Activated CD8-positive, alpha-beta T cell treated with anti-CD3 and anti-CD28 coated beads, Interleukin-2, amount 10 ng/mL, durations not matched to agents 7 days and 5 days (primary cell): ENCODE measurements at places on chromosomes 7 and 10. TPM values are rescaled to one million over a fixed set of nuclear protein-coding genes. Genes with fewer than 3 reads are reported as not detected.

DNA sequence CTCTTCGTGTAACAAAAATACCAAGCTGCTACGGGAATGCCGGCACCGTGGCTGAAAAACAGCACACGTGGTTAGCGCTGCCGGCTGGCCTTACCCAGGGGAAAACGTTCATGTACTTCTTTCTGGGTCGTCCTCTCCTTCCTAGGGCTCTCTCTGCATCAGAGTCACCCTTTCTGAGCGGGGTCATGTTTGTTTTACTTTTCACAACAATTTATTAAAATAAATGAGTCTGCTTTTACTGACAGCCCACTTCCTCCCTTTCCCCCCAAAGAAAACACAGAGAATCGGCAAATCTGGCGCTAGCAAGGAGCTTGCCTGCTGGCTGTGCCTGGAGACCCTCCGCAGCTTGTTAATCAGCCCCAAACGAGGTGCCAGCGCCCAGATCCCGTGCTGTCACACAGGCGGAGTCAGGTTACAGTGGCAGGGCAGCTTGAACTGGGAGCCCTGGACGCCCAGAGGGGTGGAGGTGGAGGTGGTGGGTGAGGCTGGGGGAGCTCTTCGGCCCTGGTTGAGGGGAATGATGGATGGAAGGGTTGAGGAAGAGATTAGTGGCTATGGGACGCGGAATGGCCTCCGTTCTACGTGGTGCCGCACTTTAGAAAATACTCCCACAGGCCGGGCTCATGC lies 162.2 kb upstream of the TNS3 start:
- DNase-seq, result no peak
- H3K36me3 ChIP-seq, result no peaks in the 10 kb centered on the region

Gene ASB15
- not detected for total RNA-seq

- H3K4me1 ChIP-seq, result peaks cover 11% of the 10 kb centered on the region
- no peak overlapping the region for H3K4me3 ChIP-seq
- no peak for DNase-seq
- H3K27ac ChIP-seq, result no peak overlapping the region
- no peaks in the 10 kb centered on the region for H3K36me3 ChIP-seq
Observed at GRCh38 chr10:68871105-68871711, 29.9 kb upstream of the DDX50 start.

- no peaks in the 10 kb centered on the region for H3K27me3 ChIP-seq
- no peaks in the 10 kb centered on the region for H3K36me3 ChIP-seq
- DNase-seq, result no peak
- no peak overlapping the region for H3K27ac ChIP-seq
Observed at GRCh38 chr7:30846378-30846777, 65.3 kb upstream of the AQP1 start.

Gene TEX36
- total RNA-seq, result not detected

- H3K4me1 ChIP-seq, result no peaks in the 10 kb centered on the region
- DNase-seq, result no peak
- no peaks in the 10 kb centered on the region for H3K27me3 ChIP-seq
Observed at GRCh38 chr7:13279854-13280435, 592.5 kb downstream of the ARL4A start.

DNA sequence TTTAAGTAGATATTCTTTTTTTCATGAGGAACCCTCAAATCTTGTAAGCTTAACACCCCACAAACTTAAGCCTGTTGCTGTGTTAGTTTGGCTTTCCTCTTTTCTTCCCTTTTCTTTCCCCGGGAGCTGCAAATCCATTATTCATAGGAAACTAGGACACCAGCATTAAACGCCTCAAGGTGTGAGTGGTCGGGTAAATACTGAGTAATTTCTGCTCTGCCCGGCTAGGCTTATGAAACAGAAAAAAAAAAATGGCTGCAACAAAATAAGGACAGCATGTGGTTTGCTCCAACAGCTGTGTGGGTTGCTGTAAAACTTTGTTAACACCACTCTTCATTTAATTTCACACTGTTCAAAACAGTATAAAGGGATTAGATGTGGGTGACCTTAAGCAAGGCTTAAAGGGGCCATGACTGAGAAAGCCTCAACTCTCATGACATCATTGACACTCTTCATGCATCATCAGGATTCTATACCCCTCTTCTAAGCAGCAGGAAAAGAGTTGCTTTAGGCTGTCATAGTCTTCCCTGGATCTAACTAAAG lies 104.1 kb downstream of the AOAH start:
- H3K36me3 ChIP-seq, result peaks cover 20% of the 10 kb centered on the region
- no peak overlapping the region for H3K4me3 ChIP-seq
- no peak for DNase-seq
- H3K27me3 ChIP-seq, result no peaks in the 10 kb centered on the region
- peaks cover 5% of the 10 kb centered on the region for H3K4me1 ChIP-seq

DNA sequence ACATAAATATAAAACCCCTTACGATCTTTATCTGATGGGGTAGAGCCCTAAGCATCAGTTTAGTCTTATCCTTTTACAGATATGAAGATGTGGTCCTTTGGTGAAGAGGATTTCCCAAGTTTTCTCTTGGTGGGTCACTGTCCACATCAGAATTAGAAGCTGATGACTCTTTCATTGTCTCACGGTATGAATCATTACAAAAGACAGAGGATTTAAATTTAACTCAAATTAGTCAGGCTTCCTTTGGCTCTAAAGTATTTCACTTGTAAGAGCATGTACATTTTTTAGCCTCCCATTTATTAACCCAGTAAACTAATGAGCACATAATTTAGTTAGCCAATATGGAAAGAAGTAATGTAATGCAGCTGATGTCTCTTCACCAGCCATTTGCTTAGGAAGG lies 49.9 kb upstream of the TMEM26 start:
- H3K27me3 ChIP-seq, result no peaks in the 10 kb centered on the region
- no peaks in the 10 kb centered on the region for H3K36me3 ChIP-seq

Gene FAM149B1
- total RNA-seq, result 15.0 TPM

DNA sequence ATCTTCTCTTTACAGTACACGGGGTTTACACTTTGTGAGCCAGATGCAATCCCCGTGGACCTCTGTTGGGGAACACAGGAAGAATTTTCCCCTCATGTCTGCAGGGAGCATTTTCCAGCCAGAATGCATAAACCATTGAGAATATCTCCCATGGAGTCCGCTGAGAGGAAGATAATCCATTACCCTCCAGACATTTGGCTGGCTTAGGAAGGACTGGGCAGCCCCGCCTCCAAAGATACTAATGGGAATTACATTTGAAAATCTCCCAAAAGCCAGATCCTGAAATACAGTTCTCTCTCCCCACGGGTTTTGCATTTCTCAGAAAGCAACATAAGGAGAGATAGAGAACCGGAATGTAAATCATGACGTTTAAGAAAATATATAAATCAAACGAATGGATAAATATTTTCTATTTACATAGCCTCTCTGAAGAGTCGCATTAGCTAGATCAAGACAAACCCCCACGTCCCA lies 53.5 kb downstream of the TRIL start:
- no peak overlapping the region for H3K4me3 ChIP-seq
- no peaks in the 10 kb centered on the region for H3K4me1 ChIP-seq
- DNase-seq, result no peak

DNA sequence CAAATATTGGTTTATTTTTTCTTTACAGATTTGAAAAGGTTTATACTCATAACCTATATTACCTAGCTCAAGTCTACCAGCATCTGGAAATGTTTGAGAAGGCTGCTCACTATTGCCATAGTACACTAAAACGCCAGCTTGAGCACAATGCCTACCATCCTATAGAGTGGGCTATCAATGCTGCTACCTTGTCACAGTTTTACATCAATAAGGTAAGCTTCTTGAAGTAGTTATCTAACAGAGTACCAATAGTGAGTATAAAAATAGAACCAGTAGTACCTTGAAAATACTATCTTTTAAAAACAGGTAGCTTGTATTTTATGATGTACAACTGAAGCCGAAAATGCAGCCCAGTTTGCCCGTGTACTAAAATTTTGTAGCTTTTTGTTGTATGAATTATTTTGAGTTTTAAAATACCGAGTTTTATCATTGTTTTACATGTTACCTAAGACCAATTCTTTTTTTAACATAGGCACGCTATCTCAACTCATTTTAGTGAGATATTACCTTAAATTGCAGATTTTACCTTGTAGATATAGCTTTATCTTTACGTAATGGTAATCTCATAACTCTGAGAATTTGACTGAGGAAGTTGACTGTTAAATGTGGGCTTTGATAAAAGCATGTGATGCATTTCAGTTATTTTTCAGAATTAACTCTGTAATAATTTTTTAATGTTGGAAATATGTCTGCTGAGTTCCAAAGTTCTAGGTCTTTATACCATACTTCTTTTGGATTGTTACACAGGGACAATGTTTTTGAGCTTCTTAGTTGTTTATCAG lies 17.3 kb downstream of the KIFBP start:
- H3K4me1 ChIP-seq, result peaks cover 2% of the 10 kb centered on the region
- no peak for DNase-seq
- H3K27ac ChIP-seq, result no peak overlapping the region
- no peak overlapping the region for H3K4me3 ChIP-seq
- H3K27me3 ChIP-seq, result no peaks in the 10 kb centered on the region

DNA sequence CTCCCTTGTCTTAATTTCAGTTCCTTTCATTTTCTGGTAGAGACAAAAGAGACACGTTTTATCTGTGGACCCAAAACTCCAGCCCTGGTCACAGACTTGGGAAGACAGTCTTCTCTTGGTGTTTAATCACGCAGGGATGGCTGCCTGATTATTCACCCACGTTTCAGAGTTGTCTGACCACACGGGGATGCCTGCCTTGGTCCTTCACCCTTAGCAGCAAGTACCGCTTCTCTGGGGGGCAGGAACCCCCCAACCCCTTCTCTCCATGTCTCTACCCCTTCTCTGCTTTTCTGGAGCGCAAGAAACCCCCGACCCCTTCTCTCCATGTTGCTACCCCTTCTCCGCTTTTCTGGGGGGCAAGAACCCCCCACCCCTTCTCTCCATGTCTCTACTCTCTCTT lies 95.8 kb downstream of the MACC1 start:
- peaks cover 3% of the 10 kb centered on the region for H3K27me3 ChIP-seq
- no peaks in the 10 kb centered on the region for H3K36me3 ChIP-seq
- H3K4me3 ChIP-seq, result no peak overlapping the region
- H3K27ac ChIP-seq, result no peak overlapping the region

GRCh38 chr10:36771725-36772124 lies 353.7 kb upstream of the ANKRD30A start:
- no peaks in the 10 kb centered on the region for H3K4me1 ChIP-seq
- no peak overlapping the region for H3K27ac ChIP-seq
- DNase-seq, result no peak
- H3K4me3 ChIP-seq, result no peak overlapping the region
- H3K27me3 ChIP-seq, result no peaks in the 10 kb centered on the region
- no peaks in the 10 kb centered on the region for H3K36me3 ChIP-seq

Gene ZNF316
- total RNA-seq, result 26.8 TPM

- peaks cover 3% of the 10 kb centered on the region for H3K27me3 ChIP-seq
- no peaks in the 10 kb centered on the region for H3K36me3 ChIP-seq
- no peak overlapping the region for H3K4me3 ChIP-seq
- no peak for DNase-seq
Observed at GRCh38 chr7:138258197-138258559, 181.9 kb downstream of the AKR1D1 start.

- H3K27ac ChIP-seq, result no peak overlapping the region
- no peaks in the 10 kb centered on the region for H3K36me3 ChIP-seq
- H3K27me3 ChIP-seq, result no peaks in the 10 kb centered on the region
- H3K4me1 ChIP-seq, result no peaks in the 10 kb centered on the region
- no peak for DNase-seq
Observed at GRCh38 chr7:103867874-103868273, 121.6 kb downstream of the RELN start.

DNA sequence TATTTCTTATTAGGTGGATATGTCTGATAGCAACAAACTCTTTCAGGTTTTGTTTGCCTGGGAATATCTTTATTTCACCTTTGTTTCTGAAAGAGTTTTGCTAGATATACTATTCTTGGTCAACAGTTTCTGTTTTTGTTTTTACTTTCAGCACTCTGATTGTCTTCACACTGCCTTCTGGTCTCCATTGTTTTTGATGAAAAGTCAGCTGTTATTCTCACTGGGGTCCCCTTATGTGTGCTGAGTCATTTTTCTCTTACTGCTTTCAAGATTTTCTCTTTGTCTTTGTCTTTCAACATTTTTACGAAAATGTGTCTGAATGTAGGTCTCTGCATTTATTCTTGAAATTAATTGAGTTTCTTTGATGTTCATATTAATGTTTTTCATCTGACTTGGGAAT lies 15.2 kb upstream of the RASSF4 start:
- no peaks in the 10 kb centered on the region for H3K4me1 ChIP-seq
- no peak overlapping the region for H3K4me3 ChIP-seq
- H3K27ac ChIP-seq, result no peak overlapping the region
- no peak for DNase-seq

Gene FAM25G
- not detected for total RNA-seq

DNA sequence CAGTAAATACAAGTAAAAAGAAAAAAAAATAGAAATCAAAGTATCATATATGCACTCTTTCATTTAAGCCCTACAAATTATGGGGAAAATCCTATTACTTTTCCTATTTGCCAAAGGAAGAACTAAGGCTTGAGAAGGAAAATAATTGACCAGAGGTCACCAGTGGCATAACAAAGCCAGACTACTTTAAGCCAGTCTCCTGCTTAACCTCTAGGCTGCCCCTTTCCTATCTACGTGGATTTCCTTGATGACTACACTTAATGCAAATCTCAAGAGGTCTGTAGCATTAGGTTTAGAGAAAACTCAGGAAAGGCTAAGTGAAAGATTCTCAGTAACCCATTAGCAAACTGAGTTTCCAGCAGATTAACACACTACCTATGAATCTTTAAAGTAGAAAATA lies 49.8 kb downstream of the TPK1 start:
- H3K4me1 ChIP-seq, result no peaks in the 10 kb centered on the region
- H3K4me3 ChIP-seq, result no peak overlapping the region
- no peaks in the 10 kb centered on the region for H3K27me3 ChIP-seq

GRCh38 chr10:132764108-132764507 lies 21.8 kb downstream of the NKX6-2 start:
- H3K4me1 ChIP-seq, result no peaks in the 10 kb centered on the region
- H3K4me3 ChIP-seq, result no peak overlapping the region
- H3K36me3 ChIP-seq, result peaks cover 11% of the 10 kb centered on the region
- DNase-seq, result no peak
- H3K27ac ChIP-seq, result no peak overlapping the region

Gene SMNDC1
- 37.5 TPM for total RNA-seq

Gene CELF2
- total RNA-seq, result 179 TPM

- H3K4me3 ChIP-seq, result no peak overlapping the region
- peaks cover 5% of the 10 kb centered on the region for H3K4me1 ChIP-seq
- no peaks in the 10 kb centered on the region for H3K36me3 ChIP-seq
- H3K27me3 ChIP-seq, result peaks cover 34% of the 10 kb centered on the region
- DNase-seq, result no peak
Observed at GRCh38 chr10:110667620-110668343, 23.6 kb downstream of the RBM20 start.

DNA sequence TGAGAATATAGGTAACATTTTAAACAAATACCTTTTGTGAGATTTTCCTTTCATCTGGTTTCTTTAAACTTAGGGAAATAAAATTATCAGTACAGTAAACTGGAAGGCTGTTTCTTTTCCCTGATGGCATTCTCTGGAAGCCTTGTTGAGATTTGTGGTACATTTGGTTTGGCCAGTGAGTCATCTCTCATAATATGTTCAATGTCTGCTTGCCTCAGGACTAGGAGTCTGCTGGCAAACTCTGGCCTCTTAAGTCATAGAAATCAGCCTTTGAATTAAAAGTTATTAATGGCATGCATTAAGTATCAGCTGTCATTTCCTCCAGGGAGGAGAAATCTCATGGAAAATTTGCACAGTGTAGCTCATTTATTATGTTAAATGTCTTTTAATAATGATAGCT lies 316.6 kb upstream of the KIAA1217 start:
- no peak overlapping the region for H3K4me3 ChIP-seq
- no peak overlapping the region for H3K27ac ChIP-seq
- H3K27me3 ChIP-seq, result no peaks in the 10 kb centered on the region
- DNase-seq, result no peak

Gene AFAP1L2
- total RNA-seq, result 4.0 TPM
